H4 (cell line): ENCODE measurements at places on chromosomes 7 and 10. TPM values are rescaled to one million over a fixed set of nuclear protein-coding genes. Genes with fewer than 3 reads are reported as not detected.

The PDLIM1 gene
- total RNA-seq = 25.0 and 42.5 TPM in 2 replicates

DNA sequence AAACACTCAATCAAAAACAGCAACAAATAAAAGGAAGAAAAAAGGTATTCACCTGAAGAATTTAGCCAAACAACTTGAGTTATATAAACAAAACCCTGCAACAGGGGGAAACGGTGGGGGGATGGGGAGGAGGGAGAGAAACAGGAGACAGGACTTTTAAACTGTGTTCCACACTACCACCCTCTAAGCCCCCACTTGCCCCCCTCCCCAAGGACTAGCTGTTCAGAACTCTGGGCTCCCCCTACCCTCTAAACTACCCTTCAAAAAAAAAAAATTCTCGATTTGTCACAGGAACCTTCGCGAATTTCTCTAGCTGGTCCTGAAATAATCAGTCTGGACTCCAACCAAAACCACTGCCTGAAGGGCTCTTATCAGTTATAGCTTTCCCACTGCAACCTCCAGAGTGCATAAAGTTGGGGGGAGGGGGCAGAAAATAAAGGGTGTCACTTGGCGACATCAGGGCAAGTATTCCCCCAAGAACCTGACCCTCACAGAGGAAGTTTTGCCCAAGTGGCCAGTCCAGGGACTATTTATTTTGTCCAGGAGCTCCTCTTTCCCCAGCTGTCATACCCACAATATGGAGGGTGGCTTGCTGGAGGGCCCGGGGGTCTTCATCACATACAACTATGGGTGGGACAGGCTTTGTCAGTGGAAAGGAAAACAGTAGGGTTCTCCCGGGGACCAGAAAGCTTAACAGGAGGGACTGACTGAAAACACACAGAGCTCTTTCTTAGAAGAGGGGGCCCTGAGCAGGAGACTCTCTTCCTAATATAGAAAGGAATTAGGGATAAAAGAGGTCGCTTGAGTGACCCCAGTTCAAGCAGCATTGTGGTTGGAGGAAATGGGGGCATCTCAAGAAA, 1.3 kb downstream of the UBE2H start:
- DNase-seq = no peak

- DNase-seq = no peak
These were observed 505 bp downstream of the NUDCD3 start for GRCh38 chr7:44489955-44490350.

DNA sequence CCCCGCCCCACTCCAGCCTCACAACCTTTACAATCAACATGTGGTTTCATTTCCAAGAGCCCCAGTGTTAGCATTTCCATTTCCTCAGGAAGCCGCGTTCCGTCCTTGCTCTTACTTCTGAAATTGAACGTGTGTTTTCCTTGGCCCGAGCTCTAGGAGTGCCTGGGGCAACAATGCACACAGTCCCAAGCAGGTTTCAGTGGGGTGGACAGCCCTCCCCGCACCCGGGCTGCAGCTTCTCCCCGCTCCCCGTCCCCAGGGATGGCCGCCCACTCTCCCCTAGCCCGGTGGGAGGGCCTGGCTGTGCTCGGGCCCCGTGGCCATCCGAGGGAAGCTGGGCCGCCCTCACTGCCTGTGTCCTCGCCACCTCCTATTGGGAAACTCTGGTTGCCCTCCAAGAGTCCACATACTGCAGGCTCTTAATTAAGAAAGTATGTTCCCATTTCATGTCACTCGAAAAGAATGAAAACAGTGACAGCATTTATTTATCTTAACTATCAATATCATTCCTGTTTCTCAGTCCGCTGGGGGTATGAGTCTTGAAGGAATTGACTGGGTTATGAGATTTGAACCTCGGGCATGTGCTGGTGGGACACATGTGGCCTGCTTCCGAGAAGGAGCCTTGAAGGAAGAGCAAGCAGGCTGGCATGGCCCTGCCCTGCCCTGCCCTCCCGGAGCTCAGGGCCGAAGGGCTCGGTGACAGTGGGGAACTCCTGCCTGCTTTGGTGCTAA, 163.8 kb downstream of the GRK5 start:
- DNase-seq = peak; percentile 74

- peak; percentile 36 for DNase-seq
These were observed 97.5 kb downstream of the FAM53B start for GRCh38 chr10:124646483-124647352.

GRCh38 chr10:33026422-33026821, 68.4 kb upstream of the ITGB1 start:
- DNase-seq = no peak

DNA sequence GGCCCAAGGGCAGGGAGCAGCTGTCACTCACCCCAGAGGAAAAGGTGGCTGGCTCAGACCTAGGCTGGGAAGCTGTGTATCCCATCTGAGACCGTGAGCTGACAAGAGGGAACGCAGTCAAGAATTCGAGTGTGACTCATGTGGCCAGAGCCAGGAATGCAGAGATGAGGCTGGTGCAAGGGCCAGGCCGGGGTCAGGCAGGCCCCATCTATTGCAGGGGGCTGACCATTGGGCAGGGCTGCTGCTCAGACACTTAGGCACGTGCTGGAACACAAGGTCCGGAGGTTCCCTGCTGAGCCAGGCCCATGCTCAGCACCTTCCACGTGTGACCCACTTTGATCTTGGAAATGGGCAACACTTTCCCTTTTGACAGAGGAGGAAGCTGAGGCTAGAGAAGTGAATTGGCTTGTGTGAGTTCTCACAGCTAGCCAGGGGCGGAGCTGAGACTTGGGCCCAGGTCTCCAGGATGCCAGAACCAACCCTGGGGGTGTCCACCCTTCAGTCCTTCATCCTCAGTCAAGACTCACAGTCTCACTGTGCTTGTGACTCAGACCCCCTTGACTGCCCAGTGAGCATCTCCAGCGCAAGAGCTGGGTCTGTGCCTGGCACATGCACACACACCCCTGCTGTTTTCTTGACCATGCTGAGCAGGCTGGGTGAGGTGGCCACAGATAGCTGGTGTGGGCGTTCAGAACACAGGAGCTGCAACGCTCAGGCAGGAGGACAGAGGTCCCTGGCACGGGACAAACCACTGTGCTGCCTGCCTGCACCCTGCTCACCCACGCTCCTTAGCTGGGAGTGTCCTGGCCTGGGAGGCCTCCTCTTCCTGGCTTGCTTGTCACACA, 47.6 kb upstream of the PPIF start:
- no peak for DNase-seq

The PTN gene
- 65.8 and 83.7 TPM in 2 replicates for total RNA-seq

DNA sequence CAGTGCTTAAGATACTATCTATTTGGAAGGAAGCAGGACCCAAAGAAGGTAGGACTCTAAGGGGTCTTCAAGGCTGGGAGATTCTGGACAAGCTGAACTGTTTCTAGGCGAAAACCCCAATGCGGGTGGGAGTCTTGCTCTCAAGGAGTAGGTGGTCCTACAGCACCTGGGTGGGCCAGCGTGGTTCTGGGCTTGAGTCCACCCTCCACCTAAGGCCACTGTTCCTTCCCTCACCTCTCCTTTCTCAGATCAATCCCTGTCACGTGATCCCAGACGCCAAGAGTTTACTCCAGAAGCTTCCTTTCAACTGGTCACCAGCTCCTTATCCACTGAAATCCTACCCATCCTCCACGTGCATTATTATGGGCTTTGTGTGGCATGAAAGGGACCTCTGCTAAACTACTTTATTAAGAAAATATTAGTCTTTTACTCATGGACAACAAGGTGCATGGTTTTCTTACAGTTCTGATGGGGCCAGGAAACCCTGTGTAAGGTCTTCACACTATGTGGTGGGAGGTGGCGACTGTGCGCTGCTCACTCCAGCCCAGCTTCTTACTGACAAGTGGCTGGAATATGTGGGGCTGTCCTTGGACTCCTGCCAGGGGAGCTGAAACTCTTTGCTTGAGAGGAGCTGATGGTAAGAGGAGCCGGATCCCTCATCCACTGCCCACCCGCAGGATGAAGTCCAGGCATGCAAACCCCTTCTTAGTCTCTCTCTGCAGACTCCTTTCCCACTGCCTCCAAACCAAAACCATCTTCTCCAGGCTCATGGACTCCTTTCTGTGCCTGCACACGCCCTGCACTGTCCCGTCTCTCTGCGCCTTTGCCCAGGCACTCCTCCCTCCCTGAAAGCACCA, 1.6 kb downstream of the ZNF746 start:
- peak; percentile 74 for DNase-seq

GRCh38 chr10:29533696-29534285, 101.0 kb downstream of the SVIL start:
- no peak for DNase-seq

The LRWD1 gene
- 30.6 and 42.1 TPM in 2 replicates for total RNA-seq

DNA sequence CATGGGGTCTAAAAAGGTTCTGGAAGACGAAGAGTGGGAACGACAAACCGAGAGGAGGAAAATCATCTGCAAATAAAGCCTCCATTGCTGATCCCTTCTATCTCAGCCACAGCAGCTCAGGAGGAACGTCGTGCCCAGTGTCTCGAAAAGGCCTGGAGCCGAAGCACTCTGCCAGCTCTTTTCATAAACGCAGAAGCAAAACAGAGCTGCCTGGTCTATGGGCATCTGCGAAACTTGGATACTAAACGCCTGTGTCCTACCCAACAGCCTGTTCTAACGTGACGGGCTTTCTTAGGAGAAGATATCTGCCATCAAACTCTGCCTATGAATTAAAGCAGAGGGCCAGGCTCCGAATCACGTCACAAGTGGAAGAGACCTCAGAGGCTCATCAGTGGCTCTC, 68.7 kb downstream of the GNA12 start:
- DNase-seq = no peak

GRCh38 chr7:155694851-155695250, 50.4 kb downstream of the RBM33 start:
- no peak for DNase-seq

DNA sequence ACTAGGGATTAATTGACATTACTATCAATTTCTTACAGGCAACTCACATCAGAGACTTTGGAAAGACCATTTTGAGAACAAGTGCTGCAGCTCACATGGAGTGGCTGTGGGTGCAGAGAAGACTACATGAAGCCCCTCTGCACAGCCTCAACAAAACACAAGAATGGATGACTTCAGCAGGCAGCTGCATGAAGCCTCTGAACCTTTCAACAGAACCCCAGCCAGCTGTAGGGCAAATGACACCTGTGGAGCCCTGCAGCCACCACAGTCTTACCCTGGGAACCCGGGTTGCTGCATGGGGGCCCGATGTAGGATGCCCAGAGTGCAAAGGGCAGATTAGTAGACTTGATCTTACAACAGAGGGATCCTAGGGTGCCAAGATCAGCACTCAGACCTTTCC, 62.0 kb upstream of the CAMK2B start:
- DNase-seq = no peak

The AKR1C8 gene
- 0.08 and 0.12 TPM in 2 replicates for total RNA-seq

DNA sequence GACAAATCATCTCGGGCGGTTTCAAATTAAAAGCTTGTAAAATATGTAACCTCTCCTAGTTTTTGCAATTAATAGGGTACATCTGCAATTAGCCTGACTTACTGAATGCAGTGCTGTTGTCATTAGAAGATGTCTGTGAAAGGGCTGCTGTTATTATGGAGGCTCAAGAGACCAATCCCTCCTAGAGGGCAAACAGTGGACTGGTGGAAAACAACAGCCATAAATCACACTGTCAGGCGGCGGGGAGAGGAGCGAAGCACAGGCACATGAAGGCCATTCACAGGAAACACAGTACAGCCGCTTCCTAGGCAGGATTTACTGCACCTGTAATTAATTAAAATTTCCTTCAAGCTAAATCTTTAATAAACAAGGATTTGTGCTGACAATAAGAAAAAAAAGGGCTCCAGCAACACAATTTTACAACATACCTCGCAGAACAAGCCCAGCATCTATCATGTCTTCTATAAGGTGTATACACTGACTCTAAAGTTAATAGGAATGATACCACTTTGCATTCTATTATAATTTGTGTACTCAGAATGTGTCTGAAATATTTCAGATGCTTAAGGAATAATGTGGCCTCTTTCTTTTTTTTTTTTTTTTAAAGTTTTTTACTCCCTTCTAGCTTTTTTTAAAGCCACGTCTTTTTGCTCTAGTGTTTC, 50.7 kb downstream of the ERCC6 start:
- DNase-seq = no peak

DNA sequence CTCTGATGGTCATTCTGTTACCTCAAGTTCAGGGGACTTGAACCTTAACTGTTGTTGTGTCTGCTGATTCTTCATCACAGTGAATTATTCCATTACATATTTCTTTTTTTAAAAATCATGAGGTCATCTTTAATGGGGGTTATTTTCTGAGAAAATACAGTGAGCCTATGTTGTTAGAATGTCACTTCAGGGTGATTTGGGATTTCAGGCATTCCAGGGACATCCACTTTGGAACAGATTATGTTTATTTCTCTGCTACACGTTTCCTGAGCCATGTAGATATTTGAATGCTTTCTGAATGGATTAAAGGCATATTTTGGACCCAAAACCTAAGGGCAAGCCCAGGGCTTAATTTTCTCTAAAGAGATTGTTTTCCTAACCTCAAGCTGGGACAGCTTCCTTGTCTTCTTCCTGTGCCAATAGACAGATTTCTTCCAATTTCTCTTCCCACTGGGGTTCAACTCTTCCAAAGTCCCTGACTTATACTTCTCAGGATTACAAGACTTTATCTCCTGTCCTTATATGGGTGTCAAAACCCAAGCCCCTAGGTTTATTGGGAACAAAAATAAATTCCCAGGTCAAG, 271.7 kb downstream of the ARHGAP12 start:
- no peak for DNase-seq

DNA sequence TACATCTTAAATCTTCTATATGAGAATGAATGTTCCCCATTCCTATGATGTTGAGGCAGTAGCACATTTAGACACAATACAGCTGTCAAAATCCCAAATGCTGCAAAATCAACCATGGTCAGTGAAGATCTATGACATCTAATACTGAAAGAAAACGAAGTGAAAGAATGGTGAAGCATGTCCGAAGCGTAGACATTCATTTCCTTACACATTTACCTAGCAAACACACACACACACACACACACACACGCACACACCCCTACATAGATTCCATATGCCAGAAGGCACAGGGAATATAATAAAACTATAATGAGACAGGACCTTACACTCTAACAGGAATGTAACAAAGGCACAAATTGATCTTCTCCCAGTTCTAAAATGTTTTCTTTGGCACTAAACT, 32.5 kb downstream of the CCDC6 start:
- DNase-seq = no peak

The PHYH gene
- 7.0 and 19.6 TPM in 2 replicates for total RNA-seq

DNA sequence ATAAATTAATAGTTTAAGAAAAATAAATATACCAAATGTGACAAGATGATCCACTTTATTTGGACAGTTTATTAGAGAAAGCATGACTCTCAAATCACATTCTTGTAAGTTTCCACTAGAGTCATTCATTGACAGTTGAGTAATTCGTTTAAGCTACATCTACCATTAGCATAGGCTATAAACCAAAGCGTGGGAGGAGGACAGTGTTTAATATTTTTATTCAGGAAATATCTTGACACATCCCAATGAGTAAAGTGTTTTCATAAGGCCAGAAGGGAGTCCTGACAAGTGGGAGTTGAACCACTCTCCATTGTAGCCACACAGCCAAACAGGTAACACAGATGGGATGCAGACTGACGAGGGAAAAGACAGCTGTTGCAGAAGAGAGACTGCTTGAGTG, 386.5 kb upstream of the SEMA3D start:
- DNase-seq = no peak

The HBP1 gene
- 69.8 and 72.4 TPM in 2 replicates for total RNA-seq

- DNase-seq = no peak
These were observed 31.7 kb upstream of the RHOBTB1 start for GRCh38 chr10:60975716-60976115.
